ENCODE measurements at places on chromosomes 7 and 10. TPM values are rescaled to one million over a fixed set of nuclear protein-coding genes. Genes with fewer than 3 reads are reported as not detected.

The ABCB1 gene
- total RNA-seq = not detected

The AIMP2 gene
- 74.5 TPM for total RNA-seq

The FIGNL1 gene
- 10.8 TPM for total RNA-seq

The RNF133 gene
- not detected for total RNA-seq

The MYO3A gene
- not detected for total RNA-seq

The METTL27 gene
- total RNA-seq = 8.1 TPM

The CRPPA gene
- total RNA-seq = 0.78 TPM

The PHKG1 gene
- not detected for total RNA-seq

The PTER gene
- total RNA-seq = 7.1 TPM
